ENCODE measurements at places on chromosomes 1 and 21. TPM values are rescaled to one million over a fixed set of nuclear protein-coding genes. Genes with fewer than 3 reads are reported as not detected.

OR2AK2 gene
- total RNA-seq, result not detected

VAV3 gene
- total RNA-seq, result 5.7 TPM

B3GALT2 gene
- not detected for total RNA-seq

HAPLN2 gene
- not detected for total RNA-seq

CBR3 gene
- total RNA-seq, result 15.2 TPM

PROK1 gene
- total RNA-seq, result not detected

IL19 gene
- 0.57 TPM for total RNA-seq

METTL18 gene
- 10.6 TPM for total RNA-seq

ZBTB8B gene
- total RNA-seq, result not detected

COL24A1 gene
- total RNA-seq, result not detected

KRTAP19-3 gene
- total RNA-seq, result not detected

SLC5A9 gene
- total RNA-seq, result not detected

OPRD1 gene
- 0.03 TPM for total RNA-seq

C4BPA gene
- not detected for total RNA-seq

Measured in HT1080 (cell line).